ENCODE measurements at places on chromosomes 1 and 21. TPM values are rescaled to one million over a fixed set of nuclear protein-coding genes. Genes with fewer than 3 reads are reported as not detected.

The AMY2B gene
- 48.1 TPM for polyA plus RNA-seq

The AMY1A gene
- not detected for polyA plus RNA-seq

The TSTD1 gene
- 63.5 TPM for polyA plus RNA-seq

The CHODL gene
- 28.8 TPM for polyA plus RNA-seq

The RABIF gene
- polyA plus RNA-seq = 13.3 TPM

The NBPF6 gene
- polyA plus RNA-seq = not detected

The ELOA gene
- polyA plus RNA-seq = 20.0 TPM

The RIPPLY3 gene
- 0.24 TPM for polyA plus RNA-seq

The ANP32E gene
- polyA plus RNA-seq = 16.6 TPM

The RBM8A gene
- polyA plus RNA-seq = 366 TPM

Measured in neural cell (in vitro differentiated cells).